ENCODE measurements at places on chromosomes 3 and 15.

- no peak for DNase-seq
Measured at GRCh38 chr3:78845605-78846004, 922.2 kb downstream of the ROBO1 start.

DNA sequence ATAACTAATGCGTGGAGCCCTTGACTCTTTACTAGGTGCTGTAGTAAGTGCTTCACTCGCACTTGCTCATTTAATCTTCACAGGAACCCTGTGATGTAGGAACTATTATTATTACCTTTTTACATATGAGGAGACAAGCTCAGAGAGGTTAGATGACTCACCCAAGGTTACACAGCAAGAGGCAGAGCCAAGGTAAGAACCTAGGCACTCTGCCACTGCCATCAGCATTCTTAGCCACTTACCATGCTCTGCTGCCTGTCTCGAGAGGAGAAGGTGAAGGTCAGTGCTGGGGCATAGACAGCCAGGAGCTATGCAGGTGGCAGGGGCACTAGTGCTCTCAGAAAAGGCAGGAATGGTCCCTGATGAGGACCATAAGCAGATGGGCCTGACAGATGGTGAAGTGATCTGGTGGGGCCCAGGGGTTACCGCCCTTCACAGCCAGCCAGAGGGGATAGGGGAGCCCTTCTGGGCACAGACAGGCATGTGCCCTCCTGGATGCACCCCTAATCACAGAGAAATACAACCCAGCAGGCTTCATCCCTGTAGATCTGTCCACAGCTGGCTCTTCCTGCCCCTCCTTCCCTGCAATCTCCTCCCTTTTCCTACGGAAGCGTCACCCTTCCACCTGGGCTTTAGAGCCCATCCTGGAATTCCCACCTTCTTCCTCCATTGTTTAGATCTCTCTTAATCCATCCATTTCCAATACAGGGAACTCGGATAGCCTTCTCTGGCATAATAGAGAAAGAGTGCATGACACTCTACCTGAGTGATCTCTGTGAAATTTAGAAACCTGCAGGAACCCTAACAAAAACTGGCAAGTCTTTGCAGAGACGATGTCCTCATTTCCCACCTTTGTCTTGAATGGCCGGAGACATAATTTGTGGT is 26.9 kb downstream of the ABTB1 start:
- DNase-seq = no peak

DNA sequence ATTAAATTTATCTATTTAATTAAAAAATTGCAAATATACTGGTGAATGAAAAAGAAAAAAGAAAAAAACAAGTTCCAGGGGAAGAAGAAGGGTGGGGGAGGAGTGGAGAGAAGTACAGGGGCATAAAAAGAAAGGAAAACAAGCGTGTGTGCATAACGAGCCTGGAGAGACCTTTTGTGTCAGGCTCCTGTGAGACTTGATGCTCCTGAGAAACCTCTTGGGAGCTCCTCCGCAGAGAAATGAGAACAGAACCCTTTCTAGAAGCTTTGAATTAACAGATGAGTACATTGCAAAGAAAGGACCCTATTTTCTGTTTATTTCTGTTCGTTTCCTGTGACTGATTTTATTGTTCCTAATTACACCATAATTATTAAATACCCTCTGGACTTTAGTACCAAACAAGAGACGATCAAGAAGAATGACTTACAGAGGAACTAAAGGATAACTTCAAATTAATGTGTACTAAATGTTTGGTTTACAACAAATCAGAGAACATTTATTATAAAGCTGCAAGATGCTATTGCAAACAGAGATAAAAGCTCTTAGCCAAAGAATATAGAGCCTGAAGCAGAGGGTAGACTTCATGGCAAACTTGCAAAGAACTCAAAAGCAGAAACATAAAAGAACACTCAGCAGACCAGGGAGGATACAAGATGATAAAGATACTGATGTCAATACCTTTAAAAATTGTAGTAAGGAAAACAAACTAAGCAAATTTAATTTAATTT is 74.7 kb downstream of the DPPA2 start:
- no peak for DNase-seq

- DNase-seq = no peak
Measured at GRCh38 chr15:81006124-81006523, 5.4 kb downstream of the TLNRD1 start.

- DNase-seq = no peak
Measured at GRCh38 chr15:72923289-72923688, 129.0 kb upstream of the NEO1 start.

DNA sequence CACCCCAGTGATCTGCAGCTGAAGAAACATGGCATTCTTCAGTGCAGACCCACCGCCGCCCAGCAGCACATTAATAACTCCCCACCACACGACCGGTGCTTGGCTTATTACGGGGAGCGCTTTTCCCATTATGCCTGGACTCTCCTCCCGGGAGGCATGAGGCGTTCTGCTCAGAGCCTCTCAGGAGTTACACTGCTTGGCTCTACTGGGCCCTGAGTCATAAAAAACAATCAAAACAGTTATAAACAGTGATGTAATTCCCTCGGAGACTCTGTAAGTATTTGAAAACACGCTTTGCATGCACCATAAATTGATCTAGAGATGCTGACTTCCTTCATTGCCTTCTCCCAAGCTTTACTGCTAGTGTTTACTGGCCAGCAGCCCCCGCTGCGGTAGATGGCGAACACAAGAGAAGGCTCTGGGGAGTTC is 77.1 kb upstream of the SNRPA1 start:
- no peak for DNase-seq

- DNase-seq = no peak
Measured at GRCh38 chr3:71428841-71429596, 154.5 kb downstream of the FOXP1 start.

- no peak for DNase-seq
Measured at GRCh38 chr3:121752772-121753171, 3.2 kb upstream of the GOLGB1 start.

- no peak for DNase-seq
Measured at GRCh38 chr3:118089563-118089962, 945.1 kb downstream of the IGSF11 start.

GRCh38 chr3:183151086-183151485 is 11.4 kb downstream of the LAMP3 start:
- no peak for DNase-seq

DNA sequence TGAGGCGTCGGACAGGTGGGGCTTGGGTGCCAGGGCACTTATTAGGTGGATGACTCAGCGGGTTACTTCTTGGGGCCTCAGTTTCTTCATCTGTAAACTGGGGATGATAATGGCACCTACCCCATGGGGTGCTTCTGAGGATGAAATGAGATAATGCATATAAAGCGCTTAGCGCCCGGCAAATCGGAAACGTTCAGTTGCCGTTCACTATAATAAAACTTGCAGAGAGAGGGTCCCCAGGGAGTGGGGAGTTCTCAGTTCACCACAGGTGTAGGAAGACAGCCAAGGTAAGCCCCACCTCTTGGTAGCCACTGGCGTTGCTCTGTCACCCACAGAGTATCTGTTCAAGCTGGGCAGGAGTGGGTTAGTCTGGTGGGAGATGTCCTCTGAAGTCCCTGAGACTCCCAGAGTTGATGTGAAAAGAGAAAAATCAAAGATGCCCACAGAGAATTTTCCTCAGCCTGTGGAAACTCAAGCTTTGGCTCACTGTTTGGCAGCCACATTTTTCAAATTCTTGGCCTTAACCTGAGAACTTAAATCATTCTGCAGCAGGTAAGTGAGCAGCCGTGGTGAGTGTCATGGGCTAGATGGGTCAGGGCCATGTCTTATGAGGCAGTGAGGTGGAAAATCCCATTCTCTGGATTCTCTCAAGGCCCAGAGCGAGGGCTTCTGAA is 221.5 kb upstream of the BHLHE40 start:
- no peak for DNase-seq

GRCh38 chr3:77038468-77038929 is 1.4 kb upstream of the ROBO2 start:
- DNase-seq = no peak

DNA sequence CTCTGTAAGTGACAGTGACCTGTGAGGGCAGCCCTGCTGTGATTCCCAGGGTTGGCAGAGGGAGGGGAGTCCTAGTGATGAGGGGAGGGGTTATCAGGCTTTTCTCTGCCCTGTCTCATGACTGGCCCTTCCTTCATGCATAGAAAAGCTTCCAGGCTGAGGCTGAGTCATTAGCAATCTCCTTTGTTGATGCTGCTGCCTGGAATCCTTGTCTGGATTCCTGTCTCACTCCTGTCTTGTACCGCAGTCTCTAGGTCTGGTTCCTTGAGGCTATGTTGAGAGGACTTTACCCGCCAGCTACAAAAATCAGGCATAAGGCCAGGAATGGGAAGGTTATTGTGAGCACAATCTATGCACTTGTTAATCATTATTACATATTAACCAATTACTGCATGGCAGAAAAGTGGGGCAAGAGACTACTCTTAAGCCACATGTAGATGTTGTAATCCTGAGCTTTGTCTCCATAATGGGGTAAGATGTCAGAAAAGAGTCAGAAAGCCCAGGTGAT is 7.2 kb downstream of the KLHL6 start:
- DNase-seq = no peak

DNA sequence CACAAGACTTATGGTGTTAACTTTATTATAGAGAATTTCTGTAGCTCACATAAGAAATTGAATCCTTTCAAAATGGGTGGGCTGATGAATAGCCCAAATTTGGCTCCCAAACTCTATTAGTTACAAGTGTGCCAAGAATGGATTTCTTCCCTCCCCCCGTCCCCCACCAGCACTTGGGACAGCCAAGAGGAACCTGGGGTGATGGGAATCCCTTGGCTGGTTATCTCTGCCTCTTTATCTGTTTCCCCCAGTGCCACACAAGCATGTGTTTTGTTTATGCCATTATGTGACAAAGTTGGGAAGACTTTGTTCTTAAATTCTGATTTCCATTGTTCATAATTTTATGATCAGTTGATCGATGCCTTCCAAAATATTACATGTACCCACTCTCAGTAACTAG is 28.3 kb downstream of the CMSS1 start:
- DNase-seq = no peak

GRCh38 chr3:24111711-24112110 is 166.6 kb downstream of the NR1D2 start:
- no peak for DNase-seq

GRCh38 chr3:126205717-126206655 is 25.6 kb upstream of the ALDH1L1 start:
- no peak for DNase-seq

DNA sequence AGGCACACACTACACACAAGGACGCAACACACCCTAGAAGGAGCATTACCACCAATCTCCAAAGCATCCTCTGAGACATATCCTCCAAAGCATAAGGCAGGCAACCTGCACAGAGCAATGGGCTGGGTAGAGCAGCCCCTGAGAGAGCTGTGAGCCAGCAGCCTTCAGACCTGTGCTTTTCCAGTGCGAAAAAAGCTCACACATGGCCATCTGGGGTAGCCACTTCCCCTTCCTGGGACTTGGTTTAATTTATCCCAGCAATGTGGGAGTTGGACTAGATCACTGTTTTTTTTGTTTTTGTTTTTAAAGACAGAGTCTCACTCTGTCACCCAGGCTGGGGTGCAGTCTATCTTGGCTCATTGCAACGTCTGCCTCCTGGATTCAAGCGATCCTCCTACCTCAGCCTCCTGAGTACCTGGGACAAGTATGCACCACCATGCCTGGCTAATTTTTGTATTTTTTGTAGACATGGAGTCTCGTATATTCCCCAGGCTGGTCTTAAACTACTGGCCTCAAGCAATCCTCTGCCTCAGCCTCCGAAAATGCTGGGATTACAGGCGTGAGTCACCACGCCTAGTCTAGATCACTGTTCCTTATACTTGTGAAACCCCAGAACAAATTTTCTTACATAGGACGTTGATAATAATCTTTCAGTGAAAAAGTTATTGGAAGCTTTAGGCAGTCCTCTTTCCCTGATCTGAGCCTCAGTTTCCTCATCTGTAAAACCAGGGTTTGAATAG is 18.9 kb downstream of the PTPN23 start:
- no peak for DNase-seq

DNA sequence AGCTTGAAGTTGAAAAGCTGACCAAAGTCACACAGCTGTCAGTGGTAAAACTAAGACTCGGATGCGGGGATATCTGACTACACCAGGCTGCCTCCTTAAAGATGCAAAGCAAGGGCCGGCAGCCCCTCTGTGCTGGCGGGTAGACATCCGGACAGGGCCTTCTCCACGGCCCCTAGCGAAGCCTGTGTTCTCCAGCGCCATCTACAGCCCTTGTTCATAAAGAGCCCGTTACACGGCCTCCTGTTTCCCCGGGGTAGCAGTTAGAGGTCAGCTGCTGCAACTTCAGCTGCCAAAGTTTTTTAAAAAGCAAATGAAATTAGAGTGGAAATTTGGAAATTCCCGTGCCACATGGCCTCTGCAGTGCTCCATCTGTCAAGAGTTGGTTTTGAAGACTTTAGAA is 383.0 kb downstream of the TBL1XR1 start:
- no peak for DNase-seq

All from stimulated activated CD4-positive, alpha-beta T cell treated with anti-CD3 and anti-CD28 coated beads, Interleukin-1b, Interleukin-23, amount 100 ng/mL, for 1 hour (primary cell).